ENCODE measurements at places on chromosomes 2 and 18.

- no peak for DNase-seq
These were observed 46.4 kb upstream of the REEP1 start for GRCh38 chr2:86383844-86384243.

- no peak for DNase-seq
These were observed 91.0 kb downstream of the TGIF1 start for GRCh38 chr18:3540805-3541548.

GRCh38 chr2:46914578-46915230, 902 bp downstream of the MCFD2 start:
- DNase-seq: no peak

GRCh38 chr18:47341678-47342077, 90.2 kb upstream of the SKOR2 start:
- DNase-seq: no peak

DNA sequence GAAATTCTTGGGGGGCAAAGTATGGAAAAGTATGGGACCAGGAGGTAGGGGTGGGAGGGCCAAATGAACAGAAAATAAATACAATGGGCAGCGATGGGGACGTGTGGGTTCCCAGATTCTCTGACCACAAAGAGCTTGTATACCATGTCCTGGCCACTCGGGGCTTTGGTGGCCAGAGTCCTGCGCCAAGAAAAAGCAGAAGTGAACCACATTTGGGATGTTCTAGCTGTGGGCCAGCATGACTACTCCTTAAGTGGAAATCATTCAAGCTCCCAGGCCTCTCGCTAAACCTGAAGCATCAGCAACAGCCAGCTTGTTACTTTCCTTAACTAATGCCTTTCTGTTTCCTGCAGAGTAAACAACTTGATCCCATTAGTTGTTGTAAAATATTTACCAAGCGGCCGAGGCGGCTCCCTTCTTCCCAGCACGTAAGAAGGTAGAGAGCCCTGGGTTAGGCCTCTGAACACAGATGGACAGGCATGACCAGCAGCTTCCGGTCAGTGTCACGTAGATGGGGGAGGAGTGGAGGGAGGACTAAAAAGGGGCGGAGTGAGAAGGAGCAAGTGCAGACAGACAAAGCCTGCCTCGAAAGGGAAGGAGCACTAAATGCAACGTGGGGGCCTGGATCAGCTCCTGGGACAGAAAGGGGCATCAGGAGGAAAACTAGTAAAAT, 88.2 kb downstream of the GALNT14 start:
- DNase-seq: no peak

- DNase-seq: no peak
These were observed 295.4 kb upstream of the SPRED2 start for GRCh38 chr2:65727816-65728215.

- DNase-seq: no peak
These were observed 49.3 kb downstream of the CACNB4 start for GRCh38 chr2:152049541-152049940.

DNA sequence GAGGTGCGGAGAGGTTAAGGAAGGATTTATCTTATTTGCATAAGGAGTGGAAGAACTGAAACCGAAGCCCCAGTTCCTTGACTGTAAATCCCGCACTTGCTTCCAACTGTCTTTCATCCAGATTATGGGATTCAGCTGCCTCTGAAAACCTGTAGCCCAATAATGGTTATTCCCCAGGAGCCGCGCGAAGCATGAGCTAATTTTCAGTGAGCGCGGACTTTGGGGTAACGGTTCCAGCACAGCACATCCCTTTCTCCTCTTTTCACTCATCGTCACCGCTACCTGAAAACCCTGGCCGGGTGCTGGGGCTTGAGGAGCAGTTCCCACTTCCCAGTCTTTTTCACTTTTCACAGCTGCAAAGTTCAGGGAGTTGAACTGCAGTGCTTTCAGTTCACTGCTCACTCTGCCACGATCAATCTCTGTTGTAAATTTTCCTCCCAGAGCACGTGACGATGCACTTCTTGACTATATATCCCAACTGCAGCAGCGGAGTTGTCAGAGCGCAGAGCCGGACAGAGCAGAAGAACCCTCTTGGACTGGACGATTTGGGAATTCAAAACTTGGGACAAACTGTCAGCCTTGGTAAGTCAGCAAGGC, at the start of gene KCNE4:
Gene KCNE4 (plus strand): TSS at position 498 of the 597 bp plus-strand sequence. CDS start 641 bp downstream, outside the sequence.
- DNase-seq: no peak

DNA sequence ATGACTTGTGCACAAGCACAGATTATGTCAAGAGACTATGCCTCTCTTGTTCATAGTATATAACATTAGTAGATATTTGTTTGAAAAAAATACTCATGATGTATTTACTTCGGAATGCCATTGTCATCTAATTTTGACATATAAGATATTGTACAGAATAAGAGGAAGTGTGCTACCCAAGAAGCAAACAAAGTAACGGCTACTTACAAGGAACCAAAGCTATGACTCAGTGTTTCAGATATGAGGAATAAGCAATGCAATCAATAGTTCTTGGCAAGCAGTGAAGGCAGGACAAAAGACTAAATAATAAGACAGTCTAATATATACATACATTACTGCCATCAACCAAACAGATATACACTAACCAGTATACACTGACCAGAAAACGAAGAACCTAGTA, 256.3 kb downstream of the CCDC178 start:
- DNase-seq: no peak

DNA sequence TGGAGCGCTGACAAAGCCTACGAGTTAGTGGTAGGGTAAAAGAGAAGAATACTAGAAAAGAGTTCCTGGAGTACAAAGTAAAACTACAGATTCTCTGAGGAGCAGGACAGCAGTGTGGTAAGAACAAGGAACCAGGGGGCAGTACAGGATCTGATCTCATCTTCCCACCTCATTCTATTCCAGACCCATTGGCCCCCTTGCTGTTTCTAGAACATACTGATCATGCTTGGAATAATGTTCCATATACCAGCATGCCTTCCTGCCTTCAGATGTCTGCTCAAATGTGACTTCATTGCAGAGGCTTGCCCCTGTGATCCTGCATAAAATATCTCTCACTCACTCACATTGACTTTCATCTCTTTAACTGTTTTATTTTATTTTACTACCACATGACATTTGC, 19.3 kb downstream of the MSGN1 start:
- DNase-seq: no peak

DNA sequence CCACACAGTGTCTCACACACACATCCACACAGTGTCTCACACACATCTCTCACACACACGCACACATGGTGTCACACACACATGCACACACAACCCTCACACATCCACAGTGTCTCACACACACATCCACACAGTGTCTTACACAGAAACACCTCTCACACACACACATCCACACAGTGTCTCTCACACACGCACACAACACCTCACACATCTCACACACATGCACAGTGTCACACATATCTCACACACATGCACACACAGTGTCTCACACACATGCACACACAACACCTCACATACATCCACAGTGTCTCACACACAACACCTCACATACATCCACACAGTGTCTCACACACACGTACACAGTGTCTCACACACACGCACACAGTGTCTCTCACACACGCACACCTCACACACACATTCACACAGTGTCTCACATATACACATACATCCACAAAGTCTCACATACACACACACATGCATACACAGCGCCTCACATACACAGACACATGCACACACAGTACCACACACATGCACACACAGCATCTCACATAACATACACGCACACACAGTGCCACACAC, 473.9 kb upstream of the HS6ST1 start:
- DNase-seq: no peak

DNA sequence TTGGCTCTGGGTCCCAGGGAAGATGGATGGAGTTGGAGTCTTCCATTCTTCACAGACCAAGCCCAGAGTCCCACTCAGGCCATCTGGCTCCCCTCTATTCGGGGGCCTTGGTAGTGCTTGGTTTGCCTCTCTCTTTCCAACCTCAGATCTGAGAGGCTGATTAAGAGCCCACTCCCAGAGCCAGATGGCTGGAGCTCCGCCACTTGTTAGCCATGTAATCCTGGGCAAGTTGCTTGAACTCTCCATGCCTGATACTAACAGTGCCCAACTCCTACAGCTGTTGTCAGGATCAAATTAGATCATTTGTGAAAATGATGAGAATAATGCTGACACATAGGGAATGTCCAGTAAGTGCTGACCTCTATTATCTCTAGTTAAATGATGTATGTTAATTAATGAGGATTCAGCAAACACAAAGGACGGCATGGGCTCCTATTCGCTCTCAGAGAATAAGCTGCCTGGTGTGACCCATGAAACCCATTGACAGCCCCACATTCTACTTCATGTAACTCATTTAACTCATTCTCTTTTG, 46.6 kb upstream of the SLC14A1 start:
- DNase-seq: no peak

DNA sequence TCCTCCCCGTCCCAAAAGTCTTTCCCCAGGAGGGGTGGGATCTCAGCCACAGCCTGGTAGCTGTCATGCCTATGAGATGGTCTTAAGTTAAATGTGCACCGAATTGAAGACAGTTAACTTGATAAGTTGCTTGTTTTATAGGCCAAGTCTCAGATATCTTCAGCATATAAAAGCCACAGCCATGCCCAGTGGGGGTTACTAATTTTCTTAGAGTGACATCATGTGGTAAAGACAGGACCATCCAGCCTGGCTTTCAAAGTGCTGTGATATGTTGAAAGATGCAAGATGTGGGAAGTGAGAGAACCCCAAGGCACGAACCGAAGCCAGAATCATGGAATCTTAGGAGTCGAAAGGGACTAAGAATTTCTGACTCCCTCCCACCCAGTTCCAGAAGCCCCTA, 42.1 kb upstream of the FAM124B start:
- DNase-seq: no peak

DNA sequence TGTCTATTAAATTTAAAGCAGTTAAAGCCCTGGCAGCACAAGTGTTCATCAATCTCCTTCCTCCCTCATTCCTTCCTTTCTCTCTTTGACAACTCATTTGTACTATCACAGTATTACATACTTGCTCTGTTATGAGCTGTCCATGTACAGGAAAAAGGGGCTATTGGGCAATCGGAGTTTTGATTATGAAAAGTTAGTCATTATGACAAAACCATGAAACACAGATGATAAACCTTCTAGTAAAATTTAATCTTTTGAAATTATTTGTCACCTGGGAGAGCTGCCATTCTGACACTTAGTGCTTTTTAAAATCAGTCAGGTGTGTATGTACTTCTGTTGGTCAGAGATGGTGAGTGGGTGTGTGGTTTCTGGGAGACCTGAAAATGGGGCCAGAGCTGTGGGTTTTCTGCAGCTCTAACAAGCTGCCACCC, 39.4 kb downstream of the MAP4K4 start:
- DNase-seq: no peak

DNA sequence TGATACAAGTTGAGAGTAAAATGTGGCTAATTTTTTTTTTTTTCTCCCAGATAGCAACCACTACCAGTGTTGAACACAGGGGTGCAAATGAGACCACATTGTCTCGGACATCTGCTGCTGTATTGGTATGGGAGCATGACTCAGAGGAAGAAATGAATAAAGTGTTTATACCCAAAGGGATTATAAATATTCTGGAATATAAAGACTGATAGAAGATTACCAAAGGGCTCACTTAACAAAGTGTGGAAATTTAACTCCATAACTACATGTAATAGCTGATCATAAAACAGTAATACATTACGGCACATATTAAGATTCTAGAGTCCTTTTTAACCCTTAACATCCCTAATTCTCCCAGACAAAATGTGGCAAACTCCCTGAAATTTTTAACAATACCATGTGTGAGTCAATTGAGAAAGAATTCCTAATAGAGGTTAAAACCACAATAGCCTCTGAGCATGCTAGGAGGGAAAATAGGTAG, 1023.0 kb upstream of the ACVR2A start:
- DNase-seq: no peak

- DNase-seq: no peak
These were observed 171.6 kb downstream of the IKZF2 start for GRCh38 chr2:212979799-212980198.

- DNase-seq: peak; percentile 53
These were observed 149.2 kb upstream of the NFATC1 start for GRCh38 chr18:79246309-79247108.

GRCh38 chr2:225337183-225337582, 62.3 kb upstream of the NYAP2 start:
- DNase-seq: no peak

GRCh38 chr2:111007757-111008688, 112.7 kb upstream of the BCL2L11 start:
- DNase-seq: no peak

DNA sequence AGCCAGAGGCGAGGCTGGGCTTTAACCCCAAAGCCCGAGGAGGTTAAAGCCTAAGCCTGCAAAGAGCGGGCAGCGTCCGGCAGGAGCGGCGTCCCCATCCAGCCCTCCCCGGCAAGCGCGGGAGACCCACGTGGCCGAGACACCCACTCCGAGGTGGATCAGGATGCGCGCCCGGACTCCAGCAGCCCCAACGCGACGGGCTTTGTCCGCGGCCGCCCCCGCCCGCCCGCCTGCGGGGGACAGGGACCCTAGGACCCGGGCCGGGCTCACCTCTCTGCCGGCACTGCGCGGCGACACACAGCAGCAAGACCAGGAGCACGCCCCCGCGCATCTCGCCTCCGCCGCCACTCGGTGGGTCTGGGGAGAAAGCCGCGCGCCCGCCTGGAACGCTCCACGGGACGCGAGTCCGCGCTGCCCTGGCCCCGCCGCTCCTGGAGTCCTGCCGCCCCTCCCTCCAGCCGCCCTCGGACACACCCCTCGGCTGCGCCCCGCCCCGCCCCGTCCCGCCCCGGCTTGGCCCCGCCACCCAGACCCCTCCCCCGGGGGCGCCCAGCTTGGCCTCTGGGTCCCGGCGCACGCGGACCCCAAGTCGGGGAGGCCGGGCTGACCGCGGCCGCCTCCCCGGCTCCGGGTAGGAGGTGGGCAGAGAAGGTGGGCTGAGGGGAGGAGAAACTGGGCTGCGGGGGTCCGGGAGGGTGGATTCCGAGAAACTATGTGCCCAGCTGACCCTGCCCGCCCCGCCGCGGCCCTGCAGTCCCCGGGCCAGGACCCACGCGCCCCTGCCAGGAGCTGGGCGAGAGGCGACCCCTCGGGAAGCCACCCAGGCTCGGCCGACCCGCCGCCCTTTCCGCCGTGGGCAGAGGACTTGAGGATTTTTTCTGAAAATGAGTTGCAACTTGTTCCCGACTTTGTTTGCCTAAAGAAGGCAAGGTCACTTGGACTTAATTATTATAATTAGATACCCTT, at the start of gene LAMA1:
Gene LAMA1 (minus strand): TSS at position 408 of the 966 bp plus-strand sequence. CDS start 77 bp downstream, at position 331.
- DNase-seq: no peak

GRCh38 chr2:56768973-56769372, 585.2 kb downstream of the CCDC85A start:
- DNase-seq: no peak

GRCh38 chr2:218991674-218992168, 1.5 kb downstream of the CRYBA2 start:
- DNase-seq: no peak

- DNase-seq: peak; percentile 41
These were observed 4.5 kb downstream of the NR4A2 start for GRCh38 chr2:156327835-156328695.

GRCh38 chr2:38907743-38908562, 18.3 kb downstream of the ARHGEF33 start:
- DNase-seq: no peak

DNA sequence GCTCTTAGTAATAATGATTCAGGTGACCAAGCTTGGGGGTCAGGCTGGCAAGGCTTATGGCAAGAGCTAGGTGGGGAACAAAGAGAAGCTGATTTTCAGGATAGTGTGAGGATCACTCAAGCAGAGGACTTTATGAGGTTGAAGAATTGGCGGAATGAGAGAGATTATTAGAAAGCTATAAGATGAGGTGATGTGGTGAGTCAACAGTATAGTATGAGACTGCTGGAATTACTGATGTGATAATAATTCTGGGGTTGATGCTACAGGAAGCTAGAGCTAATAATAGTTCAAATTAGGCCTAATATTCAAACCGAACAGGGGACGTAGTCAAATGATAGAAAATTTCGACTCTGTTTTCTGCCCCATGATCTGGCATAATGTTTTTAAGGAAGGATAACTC, 2115.3 kb upstream of the PIK3C3 start:
- no peak for DNase-seq
